Stimulated activated CD8-positive, alpha-beta memory T cell treated with anti-CD3 and anti-CD28 coated beads, Interleukin-7, amount 100 ng/mL, for 1 hour (primary cell): ENCODE measurements at places on chromosomes 4 and X.

GRCh38 chr4:41957634-41958033, 22.4 kb downstream of the TMEM33 start:
- no peak for DNase-seq

DNA sequence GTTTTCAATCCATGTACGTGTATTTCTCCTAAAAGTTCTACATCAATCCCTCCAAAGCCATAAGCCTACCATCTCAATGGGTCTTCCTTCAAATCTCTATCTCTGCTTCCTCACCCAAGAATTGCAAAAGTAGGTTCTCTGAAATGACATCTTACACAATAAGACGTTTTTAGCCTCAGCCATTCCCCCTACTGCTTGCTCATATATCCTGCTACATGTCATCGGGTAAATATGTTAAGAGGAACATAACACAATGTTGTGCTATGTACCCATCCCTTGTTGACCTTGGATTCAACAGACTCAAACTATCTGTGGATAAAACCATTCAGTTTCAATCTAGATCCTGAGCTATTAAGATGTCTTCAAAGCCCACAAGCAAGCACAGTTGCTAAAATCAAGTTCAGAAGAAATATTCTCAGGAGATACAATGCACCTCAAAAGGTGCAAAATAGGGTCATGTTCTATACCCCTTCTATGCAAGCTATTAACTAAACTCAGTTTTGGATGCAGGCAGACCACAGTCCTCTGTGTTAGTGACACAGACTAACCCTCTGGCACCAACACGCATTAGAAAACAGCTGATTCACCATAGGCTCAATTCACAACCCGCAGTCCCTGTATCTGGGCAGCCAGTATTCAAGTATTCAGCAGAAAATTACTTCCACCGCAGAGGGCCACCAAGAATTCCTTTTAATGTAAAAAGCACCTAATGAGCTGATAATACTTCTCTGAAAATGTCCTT, 56.8 kb downstream of the CD99L2 start:
- no peak for DNase-seq

GRCh38 chrX:101419489-101419888, 11.5 kb downstream of the HNRNPH2 start:
- no peak for DNase-seq

- no peak for DNase-seq
Measured at GRCh38 chr4:103802766-103803165, 83.0 kb upstream of the TACR3 start.

- no peak for DNase-seq
Measured at GRCh38 chr4:48913346-48913745, 6.8 kb upstream of the OCIAD2 start.

GRCh38 chr4:11507920-11508319, 79.2 kb upstream of the HS3ST1 start:
- DNase-seq = no peak

GRCh38 chr4:81166458-81167160, 48.4 kb downstream of the PRKG2 start:
- DNase-seq = no peak

DNA sequence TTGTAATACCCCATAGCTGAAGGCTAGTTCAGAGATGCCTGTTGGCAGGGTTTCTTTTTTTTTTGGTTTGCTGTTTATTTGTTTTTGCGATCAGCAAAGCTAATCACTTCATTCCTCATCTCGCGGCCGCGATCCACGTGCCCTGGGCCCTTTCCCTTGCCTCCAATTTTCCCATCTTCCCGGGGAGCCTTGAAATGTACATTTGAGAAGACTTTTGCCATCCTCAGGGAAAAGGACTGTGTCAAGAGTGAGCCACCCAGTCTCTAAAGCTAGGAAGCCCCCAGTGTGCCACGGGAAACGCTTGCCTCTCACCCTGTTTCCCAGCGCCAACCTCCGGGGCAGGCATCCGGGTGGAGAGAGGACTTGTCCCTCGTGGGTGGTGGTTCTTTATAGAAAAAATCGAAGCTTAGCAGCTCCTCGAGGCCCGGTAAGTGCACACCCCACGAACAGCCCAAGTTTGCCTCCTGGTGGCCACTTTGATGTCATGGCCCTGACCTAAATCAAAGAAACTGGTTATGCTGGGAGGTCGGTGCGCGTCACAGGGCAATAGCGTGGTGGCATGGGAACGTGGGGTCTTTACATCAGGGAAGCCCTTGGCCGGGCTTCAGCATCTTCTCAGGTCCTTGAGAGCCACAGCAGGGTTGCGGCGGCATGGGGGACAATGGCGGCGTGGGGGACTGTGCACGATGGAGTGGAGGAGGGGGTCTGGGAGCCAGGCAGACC, 42.0 kb downstream of the MAP7D3 start:
- DNase-seq = no peak

GRCh38 chrX:130176354-130176776, 4.6 kb downstream of the RAB33A start:
- DNase-seq = no peak

GRCh38 chr4:165288226-165288625, 39.2 kb upstream of the MSMO1 start:
- DNase-seq = no peak

DNA sequence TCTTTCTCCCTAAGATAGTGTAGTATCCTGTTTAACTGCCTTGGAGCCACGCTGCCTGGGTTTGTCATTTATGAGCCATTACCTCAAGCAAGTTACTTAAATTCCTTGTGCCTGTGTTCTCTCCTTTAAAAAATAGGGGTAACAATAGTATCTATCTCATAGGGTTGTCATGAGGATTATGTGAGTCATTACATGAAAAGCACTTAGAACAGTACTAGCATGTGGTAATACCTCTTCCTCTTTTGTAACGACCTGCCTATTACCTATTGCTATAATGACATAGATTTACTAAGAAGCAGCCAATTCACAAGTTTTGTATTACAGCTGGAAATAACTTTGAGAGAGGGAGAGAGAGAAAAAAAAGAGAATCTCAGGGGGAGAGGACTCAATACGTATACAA, 834.7 kb downstream of the RAPGEF2 start:
- no peak for DNase-seq

DNA sequence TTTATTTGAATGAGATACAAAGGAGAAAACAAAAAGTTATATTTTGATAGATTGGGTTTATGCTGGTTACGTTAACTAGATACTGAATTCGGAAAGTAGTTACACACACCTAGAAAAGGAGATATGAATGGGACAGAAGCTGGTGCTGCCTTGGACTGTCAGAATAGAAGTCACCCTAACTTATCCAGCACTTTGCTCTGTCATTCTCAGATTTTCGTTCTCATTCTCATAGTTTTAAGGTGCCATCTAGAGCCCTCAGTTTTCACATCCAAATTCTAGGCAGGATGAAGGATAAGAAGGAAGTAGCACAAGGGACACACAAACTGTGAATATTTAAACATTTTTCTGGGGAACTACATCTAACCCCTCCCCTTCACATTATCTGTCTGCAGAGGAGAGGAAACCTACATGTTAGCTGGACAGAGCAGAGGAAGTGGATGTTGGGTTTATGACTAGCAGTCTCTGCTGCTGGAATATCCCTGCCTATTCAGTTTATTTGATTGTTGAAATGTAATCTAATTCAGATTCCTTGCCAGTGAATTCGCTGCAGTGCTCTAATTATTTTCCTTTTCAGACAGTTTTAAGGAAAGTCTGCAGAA, 521.9 kb downstream of the FAT4 start:
- DNase-seq = no peak

DNA sequence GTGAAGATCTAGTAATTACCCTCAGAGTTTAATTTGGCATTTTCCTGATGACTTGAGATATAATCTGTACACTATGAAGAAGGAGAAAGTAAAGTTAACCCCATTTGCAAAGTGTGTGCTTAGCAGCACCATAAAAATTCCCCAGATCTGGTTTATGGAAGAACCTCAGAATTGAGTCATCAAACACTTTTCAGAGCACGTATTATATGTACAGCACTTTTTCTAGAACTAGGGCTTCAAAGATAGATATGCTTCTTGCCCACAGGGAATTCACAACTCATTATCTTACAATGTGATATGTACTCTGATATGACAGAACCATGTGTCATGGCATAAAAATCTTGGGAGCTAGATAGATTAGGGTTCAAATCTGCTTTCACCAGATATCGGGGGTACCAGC, 150.9 kb downstream of the SLC10A7 start:
- no peak for DNase-seq

DNA sequence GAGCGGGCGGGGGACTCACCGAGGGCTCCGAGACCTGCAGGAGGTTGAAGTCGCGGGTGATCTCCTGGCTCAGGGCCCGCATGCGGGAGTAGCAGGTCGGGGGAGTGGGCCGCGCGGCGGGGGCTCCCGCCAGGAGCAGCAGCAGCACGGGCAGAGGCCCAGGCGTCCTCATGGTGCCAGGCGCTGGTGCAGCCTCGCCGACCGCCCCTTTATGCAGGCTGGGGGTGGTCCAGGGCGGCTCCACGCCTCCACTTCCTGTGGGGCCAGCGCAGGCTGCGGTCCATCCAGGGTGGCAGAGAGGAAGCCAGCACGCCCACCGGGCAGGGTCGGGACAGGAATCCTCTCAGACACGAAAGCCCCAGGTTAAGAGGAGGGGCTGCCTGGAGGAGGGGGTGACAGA, at the start of gene CYTL1:
Gene CYTL1, minus strand, starts transcription at position 185 of the 400 bp plus-strand sequence. Its CDS starts 13 bp downstream, at position 172.
- DNase-seq = no peak

- DNase-seq = no peak
Measured at GRCh38 chrX:140762061-140762460, 52.5 kb downstream of the LINC00632 start.

- DNase-seq = no peak
Measured at GRCh38 chr4:6278801-6279197, 9.1 kb downstream of the WFS1 start.

DNA sequence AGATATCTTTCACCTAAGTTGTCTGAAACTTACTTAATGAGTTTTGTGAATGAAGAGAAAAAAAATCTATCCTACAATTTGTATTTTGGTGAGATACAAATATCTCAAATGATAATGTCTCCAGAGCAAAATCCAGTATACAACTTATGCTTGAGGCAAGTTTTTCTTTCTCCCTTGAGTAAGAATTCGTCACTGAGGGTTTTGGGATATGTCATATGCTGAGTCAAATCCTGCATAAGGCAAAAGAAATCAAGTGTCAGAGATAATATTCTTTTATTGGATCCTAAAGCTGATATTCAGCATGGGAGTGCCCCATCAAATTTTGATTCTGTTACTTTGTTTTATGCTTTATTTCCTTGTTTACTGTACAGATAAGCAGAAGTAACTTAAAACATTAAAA, 1308.6 kb downstream of the ARAP2 start:
- no peak for DNase-seq

DNA sequence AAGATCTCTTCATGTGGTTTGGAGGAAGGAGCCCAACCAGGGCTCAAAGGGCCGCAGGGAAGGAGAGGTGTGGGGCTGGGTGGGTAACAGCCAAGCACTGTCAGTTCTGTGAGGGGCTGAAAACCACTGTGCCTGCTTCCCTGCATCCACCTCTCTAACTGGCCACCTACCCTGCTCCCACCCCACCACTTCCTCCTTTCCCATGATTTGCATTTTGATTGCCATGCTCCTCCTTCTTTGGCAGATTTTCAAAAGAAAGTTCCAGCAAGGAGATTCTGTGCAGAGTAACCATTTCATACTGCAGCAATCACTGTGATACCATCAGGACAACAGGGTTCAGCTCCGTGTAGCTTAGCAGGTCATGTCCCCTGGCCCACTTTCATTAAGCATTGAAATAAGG, 1.8 kb downstream of the ZNF674 start:
- no peak for DNase-seq

- DNase-seq = no peak
Measured at GRCh38 chrX:53262918-53263394, 18.4 kb downstream of the IQSEC2 start.

DNA sequence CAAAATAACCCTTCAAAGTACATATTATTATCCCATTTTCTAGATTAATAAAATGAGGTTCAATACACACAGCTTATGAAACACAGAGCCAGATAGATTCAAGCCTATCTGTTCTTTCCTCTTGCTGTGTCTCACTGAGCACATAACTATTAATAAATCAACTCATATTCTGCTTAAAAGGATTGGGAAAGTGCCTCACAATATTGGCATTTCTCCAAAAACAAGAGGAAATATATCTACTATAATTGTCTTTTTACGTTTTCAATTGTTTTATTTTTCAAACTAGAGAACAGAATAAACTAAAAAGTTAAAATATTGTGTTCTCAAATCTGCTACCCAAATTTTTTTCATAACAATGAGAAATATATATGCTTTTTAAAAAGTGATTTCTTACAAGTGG, 15.8 kb downstream of the DCHS2 start:
- DNase-seq = no peak

- no peak for DNase-seq
Measured at GRCh38 chr4:126061655-126062054, 746.9 kb downstream of the FAT4 start.

DNA sequence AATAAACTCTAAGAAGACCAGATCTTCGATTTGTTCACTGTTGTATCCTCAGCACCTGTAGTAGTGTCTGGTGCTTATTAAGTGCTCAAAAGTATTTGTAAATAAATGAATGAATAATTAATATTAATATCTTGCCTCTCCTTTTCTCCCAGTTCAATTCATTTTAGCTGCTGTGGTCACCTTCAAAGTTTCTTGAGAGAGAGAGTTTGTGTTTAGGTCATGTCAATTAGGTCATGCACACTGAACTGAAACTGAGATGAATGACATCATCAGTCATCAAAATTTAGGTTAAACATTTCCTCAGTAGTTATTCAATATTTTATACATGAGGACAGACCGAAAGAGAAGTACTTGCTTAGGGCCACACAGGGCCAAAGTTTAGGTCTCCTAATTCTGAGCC, 73.5 kb downstream of the ANXA3 start:
- DNase-seq = no peak

DNA sequence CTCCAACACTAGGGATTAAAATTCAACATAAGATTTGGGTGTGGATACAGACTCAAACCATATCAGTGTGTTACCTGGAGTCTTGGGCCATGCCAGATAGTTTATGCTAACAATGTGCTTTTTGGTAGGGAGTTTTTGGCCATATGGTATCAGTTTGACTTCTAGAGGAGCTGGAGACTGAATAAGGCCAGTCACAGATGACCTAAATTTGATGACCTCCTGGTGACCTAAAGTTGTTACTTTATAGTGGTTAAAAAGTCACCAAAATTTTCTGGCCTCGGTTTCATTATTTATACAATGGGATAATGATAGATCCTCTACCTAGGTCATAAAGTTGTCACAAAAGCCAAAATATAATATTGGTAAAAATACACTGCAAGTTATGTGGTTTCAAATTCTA, 877.1 kb downstream of the RAPGEF2 start:
- no peak for DNase-seq

DNA sequence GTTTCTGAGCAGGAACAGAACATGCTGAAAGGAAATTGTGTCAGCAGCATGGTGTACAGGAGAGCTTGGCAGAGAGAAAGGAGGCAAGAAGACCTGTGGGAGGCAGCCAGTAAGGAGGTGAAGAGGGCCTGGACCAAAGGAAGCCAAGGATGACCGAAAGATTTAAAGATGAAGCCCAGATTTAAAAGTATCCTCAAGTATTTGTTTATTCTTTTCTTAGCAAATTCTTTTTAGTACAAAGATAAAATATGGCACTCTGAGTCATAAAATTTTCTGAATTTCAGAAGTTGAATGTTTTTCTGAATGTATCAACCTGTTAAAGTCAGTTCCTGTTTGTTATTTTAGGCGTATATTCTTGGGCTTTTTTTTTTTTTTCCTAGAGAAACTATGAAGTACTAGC, 3.5 kb downstream of the PKD2 start:
- no peak for DNase-seq

- DNase-seq = no peak
Measured at GRCh38 chr4:90357117-90357710, 230.0 kb downstream of the CCSER1 start.
